ENCODE measurements at places on chromosomes 1 and 21. TPM values are rescaled to one million over a fixed set of nuclear protein-coding genes. Genes with fewer than 3 reads are reported as not detected.

DNA sequence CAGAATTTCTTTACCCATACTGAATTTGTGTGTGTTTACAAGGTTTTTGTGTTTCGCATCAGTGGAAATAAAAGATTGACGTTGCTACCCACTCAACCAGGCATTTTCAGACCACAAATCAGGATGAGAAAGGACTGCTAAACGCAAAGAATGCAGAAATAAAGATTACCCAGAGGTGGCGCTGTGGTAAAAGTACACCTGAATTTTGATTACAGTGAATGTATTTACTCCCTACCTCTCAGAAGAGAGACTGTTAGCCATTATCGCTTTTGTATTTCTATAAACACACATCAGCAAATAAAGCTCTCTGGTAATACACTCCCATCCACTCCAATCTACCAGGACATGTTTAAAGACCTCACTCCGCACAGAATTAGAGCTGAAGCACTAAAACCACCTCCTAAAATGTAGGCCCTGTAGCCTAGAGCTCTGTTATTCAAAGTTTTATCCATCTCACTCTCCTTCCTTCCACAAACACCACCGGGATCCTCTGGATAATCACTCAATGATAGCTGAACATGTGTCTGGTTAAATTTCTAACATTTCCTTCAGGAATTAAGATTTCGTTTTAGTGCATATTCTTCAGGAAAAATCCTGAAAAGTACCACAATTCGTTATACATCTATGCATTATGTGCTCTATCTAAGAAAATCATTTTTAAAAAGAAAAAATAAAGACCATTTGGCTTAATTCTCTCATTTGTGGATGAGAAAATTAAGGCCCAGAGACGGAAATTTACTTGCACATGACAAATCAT is 2.5 kb upstream of the LMO4 start:
- H3K27ac ChIP-seq: no peak overlapping the region
- H3K4me3 ChIP-seq: no peak overlapping the region
- peak; percentile 65 for DNase-seq
- no peaks in the 10 kb centered on the region for H3K36me3 ChIP-seq
- peaks cover 14% of the 10 kb centered on the region for H3K4me1 ChIP-seq

DNA sequence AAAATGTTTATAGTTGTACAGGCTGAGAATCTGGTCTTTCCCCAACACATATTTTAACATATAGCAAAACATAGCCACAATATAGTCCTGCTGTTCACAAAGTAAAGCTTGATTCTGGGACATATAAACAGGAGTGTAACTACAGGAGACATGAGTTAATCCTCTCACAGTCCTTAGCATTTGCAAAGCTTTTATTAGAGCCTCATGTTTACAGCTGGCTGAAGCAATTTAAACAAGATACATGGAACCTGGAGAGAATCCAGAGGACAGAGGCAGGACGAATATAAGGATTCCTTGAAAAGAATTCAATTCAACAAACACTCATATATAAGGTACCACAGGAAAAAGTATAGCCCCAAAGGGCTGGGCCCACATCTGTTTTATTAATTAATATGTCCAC is 163.4 kb downstream of the ADGRL4 start:
- DNase-seq: no peak
- no peaks in the 10 kb centered on the region for H3K4me1 ChIP-seq
- no peaks in the 10 kb centered on the region for H3K36me3 ChIP-seq
- H3K27me3 ChIP-seq: no peaks in the 10 kb centered on the region
- H3K27ac ChIP-seq: no peak overlapping the region
- H3K4me3 ChIP-seq: no peak overlapping the region

GRCh38 chr21:35849144-35849543 is 211.2 kb downstream of the SETD4 start:
- no peaks in the 10 kb centered on the region for H3K27me3 ChIP-seq
- H3K4me3 ChIP-seq: no peak overlapping the region
- H3K27ac ChIP-seq: no peak overlapping the region
- DNase-seq: no peak
- H3K36me3 ChIP-seq: no peaks in the 10 kb centered on the region
- H3K4me1 ChIP-seq: no peaks in the 10 kb centered on the region

DNA sequence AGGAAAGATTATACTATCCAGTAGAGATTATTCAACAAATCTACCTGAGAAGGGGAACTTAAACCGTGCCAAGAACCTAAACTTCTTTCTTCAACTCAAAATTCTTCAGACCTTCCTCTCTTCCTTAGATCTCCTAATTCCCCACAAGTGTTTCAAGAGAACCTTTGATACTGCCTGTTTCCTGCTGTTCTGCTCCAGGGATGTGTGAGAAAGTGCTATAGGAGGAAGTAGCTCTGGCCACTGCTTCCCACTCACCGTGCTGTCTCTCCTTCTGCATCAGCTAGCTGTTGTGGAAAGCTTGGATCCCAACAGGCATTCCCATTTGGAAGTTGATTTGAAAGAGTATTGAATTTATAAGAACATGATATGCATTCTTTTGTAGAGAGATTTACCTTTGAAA is 4.5 kb upstream of the NOS1AP start:
- no peak overlapping the region for H3K4me3 ChIP-seq
- H3K36me3 ChIP-seq: no peaks in the 10 kb centered on the region
- H3K27ac ChIP-seq: no peak overlapping the region
- H3K4me1 ChIP-seq: peaks cover 6% of the 10 kb centered on the region
- no peak for DNase-seq

DNA sequence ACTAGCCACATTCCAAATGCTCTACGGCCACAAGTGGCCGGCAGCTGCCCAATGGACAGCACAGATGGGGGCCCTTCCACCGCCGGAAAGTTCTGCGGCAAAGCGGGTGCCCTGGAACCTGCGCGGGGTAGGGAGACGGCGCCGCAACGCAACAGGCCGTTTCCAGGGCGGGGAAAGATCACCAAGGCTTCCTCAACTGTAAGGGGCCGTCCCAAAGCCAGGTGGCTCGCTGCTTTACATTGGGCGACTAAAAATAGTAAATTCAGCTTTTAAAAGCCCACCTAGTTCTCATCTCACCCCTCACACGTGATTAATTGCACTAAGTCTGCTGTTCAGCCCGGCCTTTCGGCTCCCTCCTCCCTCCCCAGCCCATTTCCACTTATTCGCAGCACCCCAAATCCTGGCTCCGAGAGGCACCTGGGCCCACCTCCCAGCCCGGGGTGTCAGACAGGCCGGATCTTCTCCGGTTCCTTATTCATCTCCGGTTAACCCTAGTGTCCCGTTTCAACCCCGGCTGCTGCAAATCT is 643 bp downstream of the CFAP298 start:
- peak overlapping the region; percentile 86 for H3K27ac ChIP-seq
- H3K27me3 ChIP-seq: no peaks in the 10 kb centered on the region
- peak; percentile 27 for DNase-seq
- peaks cover 12% of the 10 kb centered on the region for H3K4me1 ChIP-seq
- H3K36me3 ChIP-seq: peaks cover 19% of the 10 kb centered on the region
- peak overlapping the region; percentile 99 for H3K4me3 ChIP-seq

GRCh38 chr21:25080141-25080540 is 527.1 kb downstream of the MRPL39 start:
- no peak for DNase-seq
- H3K27me3 ChIP-seq: no peaks in the 10 kb centered on the region
- no peak overlapping the region for H3K27ac ChIP-seq
- no peaks in the 10 kb centered on the region for H3K36me3 ChIP-seq
- no peak overlapping the region for H3K4me3 ChIP-seq

KISS1 gene
- not detected for polyA plus RNA-seq

OR2M3 gene
- not detected for polyA plus RNA-seq

Measured in CD4-positive, alpha-beta memory T cell (primary cell).